ENCODE measurements at places on chromosomes 3 and 15.

GRCh38 chr3:13034109-13034800 lies 39.0 kb downstream of the IQSEC1 start:
- no peak overlapping the region for H3K4me3 ChIP-seq
- H3K27me3 ChIP-seq = no peaks in the 10 kb centered on the region
- no peaks in the 10 kb centered on the region for H3K4me1 ChIP-seq
- DNase-seq = no peak
- H3K27ac ChIP-seq = no peak overlapping the region

GRCh38 chr3:30477149-30477921 lies 129.1 kb upstream of the TGFBR2 start:
- H3K36me3 ChIP-seq = no peaks in the 10 kb centered on the region
- H3K4me3 ChIP-seq = no peak overlapping the region
- H3K27me3 ChIP-seq = no peaks in the 10 kb centered on the region

- H3K4me1 ChIP-seq = peaks cover 19% of the 10 kb centered on the region
- H3K4me3 ChIP-seq = peak overlapping the region; percentile 78
- peak overlapping the region; percentile 76 for H3K27ac ChIP-seq
- no peaks in the 10 kb centered on the region for H3K36me3 ChIP-seq
- H3K27me3 ChIP-seq = peaks cover 5% of the 10 kb centered on the region
- no peak for DNase-seq
These were observed 678 bp upstream of the TFG start for GRCh38 chr3:100708644-100708988.

- H3K4me1 ChIP-seq = peaks cover 15% of the 10 kb centered on the region
- DNase-seq = no peak
- peak overlapping the region; percentile 29 for H3K27ac ChIP-seq
- H3K27me3 ChIP-seq = no peaks in the 10 kb centered on the region
- H3K4me3 ChIP-seq = no peak overlapping the region
- H3K36me3 ChIP-seq = peaks cover 22% of the 10 kb centered on the region
These were observed 10.3 kb downstream of the PKM start for GRCh38 chr15:72220687-72221086.

GRCh38 chr15:77622934-77623754 lies 9.6 kb downstream of the LINGO1 start:
- H3K36me3 ChIP-seq = no peaks in the 10 kb centered on the region
- no peak overlapping the region for H3K4me3 ChIP-seq
- no peak overlapping the region for H3K27ac ChIP-seq
- no peaks in the 10 kb centered on the region for H3K4me1 ChIP-seq
- no peak for DNase-seq

DNA sequence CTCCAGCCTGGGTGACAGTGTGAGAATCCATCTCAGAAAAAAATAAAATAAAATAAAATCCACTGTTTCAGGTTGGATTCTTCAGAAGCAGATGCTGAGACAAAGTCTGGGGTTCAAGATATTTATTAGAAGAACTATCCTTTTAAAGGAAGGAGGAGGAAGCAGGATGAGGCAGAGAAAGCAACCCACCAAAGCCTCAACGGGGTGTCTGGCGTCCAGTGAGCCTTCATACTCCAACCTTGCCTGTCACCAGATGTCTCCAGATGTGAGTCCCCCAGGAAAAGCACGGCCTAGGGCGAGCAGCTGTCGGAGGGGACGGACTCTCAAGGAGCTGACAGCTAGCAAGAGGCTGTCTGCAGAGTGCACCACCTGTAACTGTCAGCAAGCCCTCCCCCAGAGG lies 37.3 kb downstream of the MB21D2 start:
- DNase-seq = no peak
- H3K36me3 ChIP-seq = no peaks in the 10 kb centered on the region
- H3K4me3 ChIP-seq = no peak overlapping the region
- no peaks in the 10 kb centered on the region for H3K4me1 ChIP-seq
- no peak overlapping the region for H3K27ac ChIP-seq
- no peaks in the 10 kb centered on the region for H3K27me3 ChIP-seq

DNA sequence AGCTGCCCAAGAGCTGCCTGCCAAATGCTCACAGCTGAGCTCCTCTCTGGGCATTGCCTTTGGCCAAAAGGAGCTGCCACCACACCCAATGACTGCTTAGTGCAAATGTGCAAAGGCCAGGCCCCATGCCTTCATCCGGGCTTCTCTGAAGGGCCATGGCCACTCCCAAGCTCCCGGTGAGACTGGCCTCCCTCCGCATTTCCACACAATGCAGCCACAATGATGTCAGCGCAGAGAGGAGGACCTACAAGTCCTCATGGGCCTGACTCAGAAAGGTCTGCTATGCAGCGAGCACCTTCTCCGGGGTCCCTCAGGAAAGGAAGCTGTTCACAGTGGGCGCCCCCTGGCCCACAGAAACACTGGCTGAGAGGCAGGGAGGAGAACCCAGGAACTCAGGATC lies 12.7 kb downstream of the OXTR start:
- H3K36me3 ChIP-seq = no peaks in the 10 kb centered on the region
- no peak for DNase-seq
- H3K27me3 ChIP-seq = no peaks in the 10 kb centered on the region
- no peak overlapping the region for H3K4me3 ChIP-seq

Data from B cell (primary cell).